ENCODE measurements at places on chromosomes 6 and 20.

GRCh38 chr6:72216222-72217068 lies 330.1 kb downstream of the RIMS1 start:
- no peak for DNase-seq

DNA sequence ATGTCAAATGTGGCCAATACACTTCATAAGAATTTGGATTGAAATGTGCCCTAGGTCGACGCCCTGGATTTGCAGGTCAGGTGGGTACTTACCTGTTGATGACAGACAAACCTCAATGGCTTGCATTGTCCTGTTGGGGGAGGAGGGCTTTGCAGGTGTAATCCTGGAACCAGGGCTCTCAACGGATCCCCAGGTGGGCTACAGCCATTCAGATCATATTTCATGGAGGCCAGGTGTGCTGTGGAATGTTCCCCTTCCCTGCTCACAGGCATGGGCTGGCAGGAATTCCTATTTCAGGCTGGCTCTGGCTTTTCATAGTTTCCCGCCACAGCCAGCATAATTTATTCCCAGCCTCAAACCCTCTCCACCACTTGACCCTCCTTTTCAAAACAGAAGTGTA lies 254.7 kb downstream of the SMOC2 start:
- DNase-seq, result no peak

DNA sequence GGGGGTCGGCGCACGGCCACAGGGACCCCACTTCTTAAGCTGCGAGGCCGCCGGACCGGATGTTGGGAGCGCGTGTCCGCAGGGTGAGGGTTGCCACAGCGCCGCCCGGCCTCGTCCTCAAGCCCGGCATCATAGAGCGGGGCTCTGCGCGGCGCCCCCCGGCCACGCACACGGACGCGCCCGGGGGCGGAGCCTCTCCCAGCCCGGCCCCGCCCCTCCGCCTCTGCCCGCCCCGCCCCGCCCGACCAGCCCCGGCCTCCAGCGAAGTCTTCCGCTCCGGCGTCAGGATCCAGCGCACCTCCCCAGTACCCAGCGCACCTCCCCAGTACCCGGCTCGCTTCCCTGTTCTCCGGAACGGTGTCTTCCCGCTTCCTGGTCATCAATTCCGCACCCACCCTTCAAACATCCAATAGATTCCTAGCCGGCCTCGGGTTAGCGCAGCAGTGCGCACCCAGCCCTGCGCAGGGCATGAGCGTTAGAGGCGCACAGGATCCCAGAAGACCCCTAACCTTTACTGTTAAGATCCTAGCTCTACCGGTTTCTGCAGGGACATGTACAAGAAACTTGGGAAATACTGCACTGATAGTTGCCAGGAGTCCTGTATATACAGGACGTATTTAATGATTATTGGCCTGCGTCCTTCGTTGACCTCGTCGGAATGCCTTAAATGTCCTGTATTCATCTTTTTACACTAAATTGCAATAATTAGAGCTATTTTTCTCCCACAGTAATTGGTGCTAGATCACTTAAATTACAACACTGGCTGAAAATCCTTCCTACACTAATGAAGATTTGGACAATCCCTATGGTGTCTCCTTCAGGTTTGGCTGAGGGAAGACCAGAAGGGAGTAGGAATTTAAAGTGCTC lies 535 bp upstream of the DNAAF9 start:
- DNase-seq, result no peak

GRCh38 chr6:95574811-95575210 lies 2.5 kb upstream of the MANEA start:
- no peak for DNase-seq

DNA sequence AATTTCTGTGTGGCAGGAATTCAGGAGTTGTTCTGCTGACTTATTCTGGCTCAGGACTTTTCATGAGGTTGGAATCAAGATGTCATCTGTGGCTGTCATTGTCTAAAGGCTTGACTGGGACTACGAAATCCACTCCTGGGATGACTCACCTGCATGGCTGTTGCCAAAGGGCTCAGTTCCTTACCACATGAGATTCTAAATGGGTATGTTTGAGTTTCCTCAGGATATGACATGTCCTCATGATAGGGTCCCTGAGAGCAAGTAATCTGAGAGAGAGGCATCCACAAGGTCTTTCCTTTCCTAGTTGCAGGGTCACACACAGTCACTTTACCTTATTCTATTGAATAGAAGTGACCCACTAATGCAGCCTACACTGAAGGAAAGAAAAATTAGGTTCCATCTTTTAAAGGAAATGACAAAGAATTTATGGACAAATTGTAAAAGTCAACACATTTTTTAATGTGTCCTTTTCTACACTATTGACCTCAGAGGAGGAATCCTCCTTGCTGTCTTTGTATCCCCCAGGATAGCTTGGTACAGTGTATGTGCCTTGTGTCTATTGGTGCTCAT lies 1025.0 kb upstream of the GJE1 start:
- DNase-seq, result no peak

DNA sequence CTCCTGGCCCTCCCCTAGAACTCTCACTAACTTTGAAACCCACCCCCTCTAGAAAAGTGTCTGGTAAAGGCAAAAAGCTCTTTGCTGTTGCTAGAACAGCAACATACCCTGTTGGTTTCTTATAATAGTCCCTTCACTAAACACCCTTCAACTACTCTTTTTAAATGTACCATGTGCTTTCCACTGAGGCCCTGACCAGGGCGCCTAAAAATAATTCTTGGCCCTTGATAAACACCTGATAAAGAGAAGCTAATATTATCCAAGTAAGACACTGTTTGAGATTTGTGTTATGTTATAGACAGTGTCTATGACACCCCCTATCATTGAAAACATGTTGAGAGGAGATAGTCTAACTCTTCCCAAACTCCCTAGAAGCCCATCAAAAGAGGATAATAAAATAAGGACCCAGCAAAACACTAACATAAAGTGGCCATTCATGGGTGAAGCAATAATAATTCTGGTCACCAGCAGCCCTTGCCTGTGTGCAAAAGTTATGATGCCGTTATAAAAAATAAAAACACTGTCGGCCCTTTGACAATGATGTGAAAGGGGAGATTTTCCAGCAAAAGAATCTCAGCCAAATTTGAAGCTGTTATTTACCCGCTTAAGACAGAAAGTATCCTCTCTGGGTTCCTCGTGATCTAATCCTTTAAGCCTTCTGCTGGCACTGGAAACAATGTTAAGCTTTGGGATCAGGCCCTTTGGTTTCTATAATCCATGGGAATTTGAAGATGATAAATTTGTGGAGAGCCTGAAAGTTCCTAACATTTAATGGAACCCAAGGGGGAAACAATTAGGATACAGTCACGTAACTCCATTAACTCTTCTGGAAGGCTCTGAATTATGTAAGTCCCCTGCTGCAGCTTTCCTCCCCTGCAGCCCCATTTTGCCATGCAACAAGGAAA lies 122.6 kb upstream of the PLCB4 start:
- DNase-seq, result no peak

GRCh38 chr6:21625642-21626041 lies 32.1 kb downstream of the SOX4 start:
- DNase-seq, result no peak

GRCh38 chr6:81589465-81590313 lies 162.8 kb downstream of the TENT5A start:
- no peak for DNase-seq

DNA sequence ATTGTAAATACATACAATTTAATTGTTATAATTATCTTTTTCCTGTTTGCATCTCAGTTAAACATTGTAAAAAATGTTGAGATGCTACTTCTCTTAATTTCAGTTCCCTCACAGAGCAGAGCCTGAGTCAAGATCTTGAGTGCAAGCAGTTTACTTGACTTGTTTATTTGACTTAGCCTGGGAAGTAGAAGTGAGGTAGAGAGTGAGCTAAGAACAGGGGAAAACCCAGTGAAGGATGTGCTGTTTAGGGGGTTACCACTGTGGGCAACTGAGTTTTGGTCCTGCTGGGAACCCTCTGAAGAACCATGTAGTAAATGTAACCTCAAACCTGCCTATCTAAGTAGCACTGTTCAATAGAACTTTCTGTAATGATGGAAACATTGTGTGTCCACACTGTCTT lies 495.2 kb upstream of the FLRT3 start:
- DNase-seq, result no peak

GRCh38 chr20:20173254-20173653 lies 120.9 kb downstream of the CFAP61 start:
- no peak for DNase-seq

- no peak for DNase-seq
Measured at GRCh38 chr6:33521489-33522091, 58.5 kb downstream of the BAK1 start.
